ENCODE measurements at places on chromosomes 16 and 17.

DNA sequence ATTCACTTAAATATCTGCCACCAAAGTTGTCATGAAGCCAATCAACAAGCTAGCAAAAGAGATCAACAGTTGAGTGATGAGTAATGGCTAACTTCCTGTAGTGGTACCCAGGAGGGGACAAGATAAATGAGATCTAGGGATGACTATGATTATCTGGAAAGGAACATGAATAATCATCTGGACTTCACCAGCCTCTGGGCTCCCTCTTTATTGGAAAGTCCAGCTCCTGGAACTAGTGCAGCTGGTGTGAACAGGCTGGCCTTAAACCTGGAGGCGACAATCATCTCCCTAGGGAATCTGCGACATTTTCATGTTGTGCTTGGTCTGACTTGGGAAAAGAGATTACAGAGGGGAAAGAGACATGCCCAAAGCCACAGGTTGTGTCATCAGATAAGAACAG is 518.6 kb downstream of the GRIN2A start:
- no peak for DNase-seq

GRCh38 chr17:81332914-81333528 is 37.9 kb upstream of the SLC38A10 start:
- DNase-seq: no peak

DNA sequence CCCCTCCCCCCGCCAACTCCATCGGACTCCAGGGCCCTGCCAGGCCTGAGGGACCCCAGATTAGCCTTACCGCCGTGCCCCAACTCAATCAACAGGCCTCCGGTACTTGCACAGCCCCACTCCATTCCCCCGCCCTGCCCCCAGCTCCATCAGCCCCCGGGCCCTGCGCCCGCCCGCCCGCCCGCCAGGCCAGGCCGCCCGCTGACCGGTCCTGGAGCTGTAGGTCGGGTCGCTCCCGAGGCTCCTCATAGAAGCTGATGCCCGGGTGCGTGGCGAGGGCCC is 308 bp downstream of the GTF3C1 start:
- DNase-seq: no peak

DNA sequence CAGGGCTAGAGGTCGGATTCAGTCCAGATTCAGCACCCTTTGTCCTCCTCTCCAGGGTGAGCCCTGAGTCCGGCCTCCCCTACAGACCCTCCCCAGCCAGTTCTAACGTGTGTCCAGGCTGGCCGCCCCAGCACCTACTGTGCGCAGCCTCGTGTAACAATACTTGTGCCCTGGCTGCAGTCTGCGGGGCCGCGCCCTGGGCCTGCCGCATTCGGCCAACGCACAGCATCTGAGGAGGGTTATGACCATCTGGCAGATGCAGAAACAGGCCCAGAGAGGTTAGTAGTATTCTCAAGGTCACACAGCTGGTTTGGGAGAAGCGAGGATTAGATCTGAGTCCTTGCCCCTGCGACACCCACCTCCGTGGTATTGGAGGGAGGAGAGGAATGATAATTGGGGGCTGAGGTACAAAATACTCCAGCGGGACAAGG is 968 bp downstream of the RIPOR1 start:
- no peak for DNase-seq

GRCh38 chr16:67842509-67843342 is 606 bp downstream of the THAP11 start:
- peak; percentile 21 for DNase-seq
